Kidney glomerular epithelial cell (primary cell): ENCODE measurements at places on chromosomes 5 and 9.
A peak's percentile ranks its signal among the peaks of the same experiment; 100 is the strongest.

DNA sequence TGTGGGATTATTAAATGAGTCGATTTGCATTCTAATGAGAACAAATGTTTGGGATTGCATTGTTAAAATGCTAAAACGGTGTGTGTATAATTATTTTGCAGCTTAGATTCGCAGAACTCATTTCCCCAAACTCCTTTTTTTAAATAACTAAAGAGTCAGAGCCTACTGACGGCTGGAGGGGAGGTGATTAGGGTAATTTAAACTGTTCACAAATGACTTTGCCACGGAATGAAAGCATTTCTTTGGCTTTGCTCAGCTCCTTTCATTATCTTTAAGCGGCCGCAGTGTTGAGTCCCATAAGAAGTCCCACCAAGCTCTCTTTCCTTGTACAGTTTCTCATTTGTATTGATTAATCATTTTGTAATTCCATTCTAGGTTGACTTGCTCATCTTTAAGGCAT lies 1632.8 kb downstream of the MAT2B start:
- DNase-seq, result no peak

DNA sequence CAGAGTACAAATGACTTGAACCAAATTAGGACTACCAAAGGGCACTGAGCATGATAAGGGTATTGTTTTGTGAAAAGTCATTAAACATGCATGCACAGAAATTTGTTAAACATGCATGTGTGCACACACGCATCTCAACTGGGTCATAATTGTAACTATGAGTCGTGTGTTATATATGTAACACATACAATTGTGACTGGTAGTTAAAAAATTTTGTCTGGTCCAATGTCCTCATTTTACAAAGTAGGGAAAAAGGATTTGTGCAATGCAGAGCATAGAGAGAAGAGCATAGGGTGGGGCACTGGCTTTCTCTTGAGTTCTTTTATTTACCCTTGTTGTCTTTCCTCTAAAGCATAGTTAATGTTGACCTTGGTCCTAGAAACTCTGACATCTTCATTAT lies 19.3 kb upstream of the IGFBPL1 start:
- no peak for DNase-seq

- DNase-seq, result peak; percentile 55
These were observed 11.0 kb downstream of the SPINK14 start for GRCh38 chr5:148179234-148179824.

DNA sequence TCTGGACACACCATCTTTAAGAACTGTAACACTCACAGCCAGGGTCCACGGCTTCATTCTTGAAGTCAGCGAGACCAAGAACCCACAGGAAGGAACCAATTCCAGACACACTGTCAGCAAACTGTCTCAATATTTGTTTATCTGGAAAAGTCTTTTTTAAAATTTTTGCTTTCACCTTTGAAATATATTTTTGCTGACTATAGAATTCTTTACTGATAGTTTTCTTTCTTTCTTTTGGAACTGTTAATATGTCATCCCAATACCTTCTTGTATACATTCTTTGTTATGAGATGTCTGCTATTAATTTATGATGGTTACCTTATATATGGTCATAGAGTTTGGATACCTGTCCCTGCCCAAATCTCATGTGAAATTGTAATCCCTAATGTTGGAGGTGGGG lies 145.1 kb upstream of the IRX4 start:
- no peak for DNase-seq

GRCh38 chr9:110753731-110754231 lies 85.2 kb downstream of the MUSK start:
- no peak for DNase-seq

- no peak for DNase-seq
These were observed 156.9 kb upstream of the NR3C1 start for GRCh38 chr5:143560378-143560777.

- DNase-seq, result peak; percentile 35
These were observed 150.2 kb downstream of the SGCD start for GRCh38 chr5:156477196-156477595.

GRCh38 chr9:115104908-115105307 lies 13.0 kb downstream of the TNC start:
- DNase-seq, result no peak

- DNase-seq, result no peak
These were observed 286.7 kb upstream of the KLF9 start for GRCh38 chr9:70701163-70701562.

- peak; percentile 66 for DNase-seq
These were observed 307.7 kb downstream of the ADGRV1 start for GRCh38 chr5:90866333-90866732.

GRCh38 chr5:108649646-108650045 lies 98.1 kb upstream of the FER start:
- DNase-seq, result no peak

DNA sequence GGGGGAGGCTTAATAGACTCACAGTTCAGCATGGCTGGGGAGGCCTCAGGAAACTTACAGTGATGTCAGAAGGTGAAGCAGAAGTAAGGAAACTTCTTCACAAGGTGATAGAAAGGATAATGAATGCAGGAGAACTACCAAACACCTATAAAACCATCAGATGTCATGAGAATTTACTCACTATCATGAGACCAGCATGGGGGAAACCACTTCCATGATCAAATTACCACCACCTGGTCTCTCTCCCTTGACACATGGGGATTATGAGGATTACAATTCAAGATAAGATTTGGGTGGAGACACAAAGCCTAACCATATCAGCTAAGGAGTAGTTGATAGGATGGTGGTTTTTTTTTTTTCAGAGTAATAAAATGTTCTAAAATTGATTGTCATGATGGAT lies 201.8 kb downstream of the CDH12 start:
- no peak for DNase-seq

GRCh38 chr5:40478766-40479165 lies 200.9 kb upstream of the PTGER4 start:
- no peak for DNase-seq

GRCh38 chr9:34072410-34072809 lies 23.7 kb upstream of the UBAP2 start:
- DNase-seq, result no peak

DNA sequence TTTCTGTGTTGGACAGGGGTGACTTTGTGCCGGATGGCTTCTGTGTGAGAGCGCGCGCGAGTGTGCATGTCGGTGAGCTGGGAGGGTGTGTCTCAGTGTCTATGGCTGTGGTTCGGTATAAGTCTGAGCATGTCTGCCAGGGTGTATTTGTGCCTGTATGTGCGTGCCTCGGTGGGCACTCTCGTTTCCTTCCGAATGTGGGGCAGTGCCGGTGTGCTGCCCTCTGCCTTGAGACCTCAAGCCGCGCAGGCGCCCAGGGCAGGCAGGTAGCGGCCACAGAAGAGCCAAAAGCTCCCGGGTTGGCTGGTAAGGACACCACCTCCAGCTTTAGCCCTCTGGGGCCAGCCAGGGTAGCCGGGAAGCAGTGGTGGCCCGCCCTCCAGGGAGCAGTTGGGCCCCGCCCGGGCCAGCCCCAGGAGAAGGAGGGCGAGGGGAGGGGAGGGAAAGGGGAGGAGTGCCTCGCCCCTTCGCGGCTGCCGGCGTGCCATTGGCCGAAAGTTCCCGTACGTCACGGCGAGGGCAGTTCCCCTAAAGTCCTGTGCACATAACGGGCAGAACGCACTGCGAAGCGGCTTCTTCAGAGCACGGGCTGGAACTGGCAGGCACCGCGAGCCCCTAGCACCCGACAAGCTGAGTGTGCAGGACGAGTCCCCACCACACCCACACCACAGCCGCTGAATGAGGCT lies at the start of gene ADRB2:
Gene ADRB2 (plus strand): TSS at position 559 of the 686 bp plus-strand sequence. CDS start 221 bp downstream, outside the sequence.
- DNase-seq, result peak; percentile 90

DNA sequence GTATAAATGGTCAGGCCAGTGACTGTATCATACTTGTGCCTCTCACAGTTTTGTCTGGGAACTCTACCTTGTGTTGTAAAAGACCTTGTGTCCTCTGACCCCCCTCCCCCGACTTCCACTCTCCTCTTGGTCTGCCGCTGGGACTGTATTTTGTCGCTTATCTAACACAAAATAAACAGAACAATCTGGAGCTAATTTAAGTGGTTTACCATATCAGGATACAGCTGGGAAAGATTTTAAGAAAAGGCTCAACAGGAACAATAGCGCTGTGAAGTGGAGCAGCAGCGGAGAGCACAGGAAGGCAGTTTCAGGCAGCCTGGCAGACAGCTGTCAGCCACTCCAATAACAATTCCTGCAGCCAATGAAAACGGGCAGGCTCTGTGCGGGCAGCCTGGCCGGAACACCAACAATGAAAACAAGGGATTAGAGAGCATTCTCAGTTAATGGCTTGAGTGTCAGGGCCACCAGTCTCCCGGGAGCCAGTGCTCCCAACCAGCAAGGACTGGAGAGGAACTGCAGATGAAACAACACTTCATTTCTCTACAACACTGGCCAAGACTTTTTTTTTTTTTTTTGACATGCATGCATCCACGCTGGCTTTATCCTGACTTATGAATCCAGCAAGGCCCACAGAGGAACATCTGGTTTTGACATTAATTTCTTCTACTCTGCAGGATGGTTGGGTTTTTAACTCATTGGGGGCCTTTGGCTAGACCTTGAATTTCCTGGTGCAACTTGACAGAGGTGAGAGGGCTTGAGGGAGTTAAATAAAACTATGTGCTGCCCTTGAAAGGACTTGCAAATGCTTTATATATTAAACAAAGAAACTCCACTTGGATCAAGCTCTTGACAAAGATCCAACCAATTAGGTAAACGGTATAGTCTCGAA lies 76.7 kb downstream of the ARSB start:
- peak; percentile 30 for DNase-seq

- peak; percentile 57 for DNase-seq
These were observed 105.5 kb downstream of the PDE6A start for GRCh38 chr5:149838881-149839739.
